ENCODE measurements at places on chromosomes 11 and 22. TPM values are rescaled to one million over a fixed set of nuclear protein-coding genes. Genes with fewer than 3 reads are reported as not detected.

CSF2RB gene
- total RNA-seq: not detected

FAM111B gene
- 2.2 TPM for total RNA-seq

C11orf52 gene
- 1.7 TPM for total RNA-seq

APOBEC3G gene
- 9.6 TPM for total RNA-seq

ZC3H12C gene
- 9.0 TPM for total RNA-seq

USP28 gene
- total RNA-seq: 43.1 TPM

PDE2A gene
- total RNA-seq: 3.8 TPM

SLC22A6 gene
- not detected for total RNA-seq

USP2 gene
- total RNA-seq: 0.96 TPM

SAA2 gene
- total RNA-seq: 54.2 TPM

OR2AG2 gene
- under 0.01 TPM for total RNA-seq

GPR83 gene
- under 0.01 TPM for total RNA-seq

GRIA4 gene
- 0.48 TPM for total RNA-seq

CELSR1 gene
- total RNA-seq: 81.2 TPM

OR52H1 gene
- total RNA-seq: 0.21 TPM

APOBEC3H gene
- 1.5 TPM for total RNA-seq

DDI1 gene
- total RNA-seq: not detected

OR52M1 gene
- total RNA-seq: not detected

MPEG1 gene
- total RNA-seq: not detected

ALG9 gene
- total RNA-seq: 36.9 TPM

LZTR1 gene
- 14.1 TPM for total RNA-seq

DGKZ gene
- total RNA-seq: 46.0 TPM

BRD1 gene
- 26.2 TPM for total RNA-seq

SPTBN2 gene
- total RNA-seq: 92.1 TPM

DEUP1 gene
- not detected for total RNA-seq

ANO9 gene
- 7.7 TPM for total RNA-seq

CCDC116 gene
- total RNA-seq: not detected
